ENCODE measurements at places on chromosomes 5 and 9.

GRCh38 chr9:81566074-81566698 lies 123.2 kb downstream of the TLE1 start:
- DNase-seq = no peak

DNA sequence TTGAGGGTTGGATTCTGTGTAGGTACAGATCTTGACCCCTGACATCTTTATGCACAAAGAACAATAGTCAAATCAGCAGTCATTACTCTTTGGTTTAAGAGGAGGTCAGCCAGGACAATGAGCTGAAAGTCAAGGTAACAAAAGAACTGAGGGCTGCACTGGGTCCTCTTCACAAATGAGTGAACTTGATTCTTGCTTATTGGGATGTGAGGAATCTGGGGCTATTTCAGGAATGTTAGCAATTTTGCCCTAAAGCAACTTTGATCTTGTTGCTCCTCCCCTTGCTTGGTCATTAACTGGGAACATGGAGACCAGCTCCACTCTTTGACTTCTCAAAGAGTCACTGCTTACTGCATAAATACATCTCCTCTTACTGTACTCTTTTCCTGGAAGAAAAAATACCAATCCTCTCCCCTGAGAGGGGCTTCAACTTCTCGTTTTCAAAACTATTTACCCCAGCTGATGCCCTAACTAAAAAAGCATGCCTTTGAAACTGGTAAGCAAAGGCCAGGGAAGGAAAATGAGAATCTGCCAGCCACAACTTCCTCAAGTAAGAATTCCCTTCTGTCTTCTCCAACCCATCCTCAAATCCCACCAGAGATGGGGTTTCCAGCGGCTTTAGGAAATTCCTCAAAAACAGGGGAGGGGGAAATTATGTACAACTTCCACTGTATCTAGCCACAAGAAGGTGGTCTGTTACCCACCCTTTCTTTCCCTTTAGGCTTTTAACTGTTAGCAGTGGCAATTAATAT lies 368.3 kb downstream of the ENC1 start:
- no peak for DNase-seq

DNA sequence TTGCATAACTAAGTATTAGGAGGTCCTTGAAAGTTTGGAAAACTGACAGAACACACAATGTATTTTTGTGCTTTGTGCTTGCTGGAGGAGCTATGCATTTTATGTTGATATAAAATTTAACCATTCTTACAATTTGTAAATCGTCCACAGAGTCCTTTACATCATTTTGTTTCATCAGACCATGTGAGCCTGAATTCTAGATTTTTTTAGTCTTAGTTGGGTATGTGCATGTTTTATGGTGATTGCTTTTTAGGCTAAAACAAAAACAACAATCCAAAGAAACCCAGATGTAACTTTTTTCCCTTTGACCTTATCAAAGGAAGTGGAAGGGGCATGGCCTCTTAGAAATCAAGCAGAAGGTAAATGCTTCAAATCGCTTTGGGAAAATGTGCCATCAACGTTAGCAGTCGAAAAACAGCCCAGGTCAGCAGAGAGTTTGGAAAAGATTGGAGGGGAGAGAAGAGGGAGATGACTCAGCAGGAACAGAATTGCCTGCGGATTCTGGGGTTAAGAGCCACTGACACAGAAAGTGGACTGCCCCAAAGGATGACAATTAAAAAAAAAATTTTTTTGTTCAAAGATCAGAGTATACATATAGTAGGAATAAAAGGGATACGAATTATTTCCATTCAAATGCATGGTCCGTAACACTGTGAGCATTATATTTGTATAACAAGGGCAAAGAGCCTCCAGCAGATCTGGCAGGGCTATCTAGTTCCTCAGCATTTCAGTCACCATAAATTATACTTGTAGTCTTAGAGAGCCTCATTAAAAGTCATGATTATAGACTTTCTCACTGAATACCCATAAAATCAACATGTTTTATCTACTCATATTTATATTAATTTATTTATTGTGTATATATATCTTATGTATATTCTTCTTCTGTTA lies 253.5 kb upstream of the HAPLN1 start:
- no peak for DNase-seq

DNA sequence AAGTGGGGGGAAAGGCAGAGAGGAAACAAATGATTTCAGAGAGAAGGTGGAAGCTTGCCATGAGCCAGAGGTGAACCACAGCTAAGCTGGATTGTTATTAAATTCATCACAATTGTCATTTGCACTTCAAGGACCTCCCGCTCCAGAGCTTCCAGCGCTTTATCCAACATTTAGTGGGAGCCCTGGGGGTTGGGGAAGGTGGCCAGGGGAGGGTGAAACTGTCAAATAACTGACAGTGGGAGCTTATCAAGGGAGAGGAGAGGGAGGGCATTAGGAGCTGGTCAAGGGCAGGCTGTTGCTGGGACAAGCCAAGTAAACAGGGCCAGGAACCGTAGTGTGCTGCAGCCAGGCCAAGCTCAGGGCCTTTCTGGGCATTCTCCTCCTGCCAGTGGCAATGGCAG lies 71.5 kb downstream of the SIL1 start:
- DNase-seq = no peak

GRCh38 chr5:88262116-88262515 lies 6.5 kb downstream of the TMEM161B start:
- no peak for DNase-seq

GRCh38 chr5:159567461-159567860 lies 237.2 kb upstream of the IL12B start:
- DNase-seq = no peak

GRCh38 chr9:103798620-103799019 lies 295.5 kb upstream of the SMC2 start:
- DNase-seq = no peak

DNA sequence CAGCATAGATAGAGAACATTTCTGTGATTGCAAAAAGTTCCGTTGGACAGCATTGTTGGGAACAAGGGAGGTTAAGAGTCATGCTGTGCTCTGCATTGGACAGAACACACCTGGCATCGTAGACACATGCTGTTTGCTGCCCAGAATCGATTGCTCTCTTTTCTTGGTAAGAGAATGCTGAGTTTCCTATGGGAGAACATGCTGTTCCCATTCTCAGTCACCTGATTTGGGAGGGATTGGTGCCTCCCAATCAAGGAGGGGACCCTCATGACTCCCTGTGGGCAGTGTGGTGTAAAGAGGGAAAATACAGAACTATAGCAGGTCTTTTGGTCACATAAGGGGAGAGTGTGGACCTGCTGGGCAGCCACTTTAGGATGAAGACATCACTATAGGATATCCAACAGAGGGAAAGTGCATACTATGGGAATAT lies 555.4 kb upstream of the CLINT1 start:
- DNase-seq = no peak

DNA sequence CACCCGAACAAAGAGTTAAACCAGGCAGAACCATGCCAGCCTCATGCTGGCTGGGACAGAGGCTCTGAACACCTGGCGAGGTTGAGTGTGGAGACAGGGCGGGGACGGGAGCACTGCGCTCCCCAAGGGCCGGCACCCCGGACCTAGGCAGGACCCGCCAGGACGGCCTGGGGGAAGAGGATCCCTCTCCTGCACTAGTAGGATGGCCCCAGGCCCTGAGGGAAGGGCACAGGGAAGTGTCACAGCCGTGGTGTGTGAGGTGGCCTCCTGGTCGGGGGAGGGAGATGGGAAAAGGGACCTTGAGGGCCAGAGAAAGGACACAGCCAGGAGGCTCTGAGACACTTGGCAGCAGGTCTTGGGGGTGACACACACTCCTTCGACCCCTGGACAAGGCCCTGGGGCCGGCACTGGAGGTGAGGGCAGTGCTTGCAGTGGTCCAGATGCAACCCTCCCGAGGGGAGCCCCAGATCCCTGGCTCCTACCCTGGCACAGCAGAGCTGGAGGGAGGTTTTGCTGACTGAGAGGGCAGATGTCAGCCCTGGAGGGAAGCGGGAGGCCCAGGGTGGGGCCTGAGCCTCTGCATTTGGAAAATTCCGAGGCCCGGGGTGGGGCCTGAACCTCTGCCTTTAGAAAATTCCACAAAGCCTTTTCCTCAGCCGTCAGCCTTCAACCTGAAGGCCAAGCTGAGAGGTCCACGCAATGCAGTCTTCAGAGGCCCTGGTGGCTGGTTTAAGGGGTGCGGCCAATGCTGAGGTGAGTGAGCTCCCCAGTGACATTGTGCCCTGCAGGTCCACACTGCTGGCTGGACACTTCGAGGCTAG lies 24.8 kb upstream of the TERT start:
- no peak for DNase-seq

GRCh38 chr9:122251351-122251750 lies 13.3 kb downstream of the RBM18 start:
- no peak for DNase-seq

DNA sequence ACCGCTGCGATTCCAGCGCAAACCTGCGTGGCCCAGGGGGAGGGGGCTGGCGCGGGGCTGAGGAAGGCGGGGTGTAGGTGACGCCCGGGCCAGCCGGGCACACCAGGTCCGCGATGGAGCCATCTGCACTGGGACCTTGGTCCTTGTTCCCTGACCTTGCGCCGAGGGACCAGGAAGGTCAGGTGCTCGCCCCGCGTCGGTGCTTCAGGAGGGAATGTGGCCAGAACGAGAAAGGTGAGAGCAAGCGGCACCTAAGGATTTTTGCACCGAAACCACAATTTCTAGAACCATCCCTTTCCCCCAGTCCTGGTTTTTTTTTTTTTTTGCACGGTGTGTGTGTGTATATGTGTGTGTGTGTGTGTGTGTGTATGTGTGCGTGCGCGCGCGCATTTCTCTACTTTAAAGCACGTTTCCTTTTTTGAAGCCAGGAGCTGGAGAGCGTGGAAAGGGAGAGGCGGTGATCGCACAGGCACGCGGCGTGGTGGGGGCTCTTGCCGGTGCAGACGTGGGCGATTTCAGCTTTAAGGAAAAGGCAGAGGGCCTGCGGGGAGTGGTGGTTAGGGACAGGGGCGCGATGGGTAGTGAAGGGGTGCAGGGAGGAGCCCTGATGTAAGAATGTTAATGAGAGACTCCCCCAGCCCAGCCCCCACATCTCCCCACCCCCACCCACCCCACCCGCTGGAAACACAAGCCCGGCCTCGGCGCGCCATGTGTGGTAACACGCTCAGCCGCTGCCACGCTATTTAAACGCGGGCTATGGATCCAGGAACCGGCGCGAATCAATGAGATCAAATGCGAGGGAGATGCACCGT lies at the start of gene NPR3:
NPR3 (plus strand) TSS at position 772 of the 812 bp plus-strand sequence. CDS start 456 bp downstream, outside the sequence.
- no peak for DNase-seq

DNA sequence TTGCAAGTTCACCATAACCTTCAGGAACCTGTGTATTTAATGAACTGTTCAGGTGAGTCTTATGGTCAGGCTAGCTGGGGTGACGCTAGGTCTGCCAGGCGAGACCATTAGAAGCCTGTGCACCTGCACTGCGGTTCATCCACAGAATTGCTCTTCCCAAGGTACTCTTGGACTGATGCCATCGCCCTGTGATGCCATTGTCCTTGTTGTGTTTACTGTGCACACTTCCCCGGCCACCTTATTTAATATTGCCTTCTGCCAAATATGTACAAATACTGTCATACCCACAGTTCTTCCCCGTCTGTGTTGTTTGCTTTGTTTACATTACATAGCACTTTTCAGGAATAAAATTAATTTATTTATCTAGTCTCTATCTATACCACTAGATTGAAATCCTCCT lies 66.3 kb downstream of the RCL1 start:
- no peak for DNase-seq

DNA sequence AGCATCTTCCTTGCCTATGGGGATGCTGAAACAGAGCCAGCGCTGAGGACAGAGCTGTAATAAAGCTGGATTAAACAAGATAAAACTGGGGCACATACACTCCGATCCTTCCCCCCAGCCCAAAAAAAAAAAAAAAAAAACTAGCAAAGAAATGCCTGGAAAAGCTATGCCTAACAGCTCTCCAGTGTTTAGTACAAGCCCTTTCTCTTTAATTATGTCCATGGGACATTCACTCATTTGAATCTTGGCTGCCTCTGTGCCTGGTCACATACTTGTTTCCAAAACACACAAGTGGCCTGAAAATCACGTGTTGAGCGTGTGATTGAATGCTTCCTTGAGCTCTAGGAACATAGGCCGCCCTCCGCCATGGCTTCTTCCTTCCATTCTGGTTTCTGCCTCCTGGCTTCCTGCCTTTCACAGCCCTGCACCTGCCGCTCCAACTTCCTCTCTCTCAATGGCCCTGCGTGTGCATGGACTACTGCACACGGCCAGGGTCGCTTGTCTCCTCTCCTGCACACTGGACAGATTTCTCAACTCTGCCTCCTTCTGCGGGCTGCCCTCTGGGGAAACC lies 111.0 kb upstream of the RETREG1 start:
- DNase-seq = no peak

- peak; percentile 25 for DNase-seq
Observed at GRCh38 chr9:96875461-96876142, 21.3 kb upstream of the ZNF782 start.

- no peak for DNase-seq
Observed at GRCh38 chr9:138100711-138101350, 223.2 kb downstream of the CACNA1B start.

GRCh38 chr5:168809218-168809617 lies 230.1 kb upstream of the PANK3 start:
- no peak for DNase-seq

GRCh38 chr5:74408150-74409043 lies 232.1 kb downstream of the ENC1 start:
- no peak for DNase-seq

DNA sequence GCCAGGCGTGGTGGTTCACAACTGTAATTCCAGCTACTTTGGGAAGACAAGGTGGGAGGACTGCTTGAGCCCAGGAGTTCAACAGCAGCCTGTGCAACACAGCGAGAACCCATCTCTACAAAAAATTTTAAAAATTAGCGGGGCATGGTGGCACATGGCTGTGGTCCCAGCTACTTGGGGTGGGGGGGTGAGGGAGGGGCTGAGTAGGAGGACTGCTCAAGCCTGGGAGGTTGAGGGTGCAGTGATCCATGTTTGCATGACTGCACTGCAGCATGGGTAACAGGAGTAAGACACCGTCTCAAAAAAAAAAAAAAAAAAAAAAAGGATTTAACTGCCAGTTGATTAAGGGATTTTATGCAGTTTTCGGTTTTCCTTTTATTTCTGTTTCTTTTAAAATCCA lies 65.0 kb downstream of the PTBP3 start:
- no peak for DNase-seq

DNA sequence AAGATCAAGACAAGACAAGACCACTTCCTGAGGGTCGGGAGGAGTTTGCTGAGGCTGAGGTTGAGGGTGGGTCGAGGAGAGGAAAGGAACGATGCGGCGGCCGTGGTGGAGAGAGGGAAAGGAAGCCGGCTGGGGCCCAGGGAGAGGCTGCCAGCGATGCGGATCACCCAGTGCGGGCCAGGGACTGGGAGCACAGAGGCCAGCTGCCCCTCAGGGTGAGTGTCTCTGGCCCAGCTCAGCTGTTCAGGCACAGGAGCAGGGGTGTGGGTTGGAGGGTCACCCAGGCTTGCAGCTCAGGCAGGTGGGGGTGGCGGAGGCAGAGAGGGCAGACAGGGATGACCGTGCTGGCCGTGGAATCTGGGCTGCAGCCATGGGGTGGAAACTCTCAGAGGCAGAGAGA lies 99.5 kb downstream of the FGF18 start:
- DNase-seq = no peak

- DNase-seq = no peak
Observed at GRCh38 chr5:122844136-122844909, 1.1 kb upstream of the SNX24 start.

- DNase-seq = no peak
Observed at GRCh38 chr9:135056541-135056940, 30.9 kb upstream of the OLFM1 start.

- no peak for DNase-seq
Observed at GRCh38 chr5:115487168-115487567, 57.4 kb downstream of the FEM1C start.

- DNase-seq = no peak
Observed at GRCh38 chr9:123486431-123486830, 130.4 kb downstream of the CRB2 start.

GRCh38 chr5:170430866-170431437 lies 41.8 kb upstream of the KCNMB1 start:
- DNase-seq = no peak

GRCh38 chr5:76669245-76669644 lies 46.0 kb upstream of the F2RL2 start:
- no peak for DNase-seq
